Immature natural killer cell (primary cell): ENCODE measurements at places on chromosomes 16 and 17. TPM values are rescaled to one million over a fixed set of nuclear protein-coding genes. Genes with fewer than 3 reads are reported as not detected.

DNA sequence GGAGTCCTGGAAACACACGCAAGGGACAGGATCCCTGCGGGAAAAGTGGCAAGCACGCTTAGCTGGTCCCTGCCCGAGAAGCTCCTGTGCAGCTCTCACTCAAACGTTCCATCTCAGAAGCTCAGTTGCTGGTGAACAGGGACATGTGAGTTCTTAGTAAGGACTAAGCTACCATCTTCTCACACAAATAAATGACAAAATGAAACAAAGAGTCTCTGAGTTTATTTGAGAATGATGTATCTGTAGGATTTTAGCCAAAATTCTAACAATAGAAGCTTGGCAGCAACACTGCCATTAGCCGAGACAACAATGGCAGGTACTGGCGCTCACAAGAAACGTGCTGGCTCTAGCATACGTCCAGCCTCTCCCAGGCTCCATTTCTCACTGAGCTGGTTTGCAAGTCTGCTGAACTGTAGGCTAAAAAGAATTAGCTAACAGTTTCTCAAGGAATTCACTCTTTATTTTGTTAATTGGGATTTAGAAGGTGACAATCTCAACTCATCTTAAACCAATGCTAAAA, 90.2 kb downstream of the VPS53 start:
- no peak for DNase-seq

DNA sequence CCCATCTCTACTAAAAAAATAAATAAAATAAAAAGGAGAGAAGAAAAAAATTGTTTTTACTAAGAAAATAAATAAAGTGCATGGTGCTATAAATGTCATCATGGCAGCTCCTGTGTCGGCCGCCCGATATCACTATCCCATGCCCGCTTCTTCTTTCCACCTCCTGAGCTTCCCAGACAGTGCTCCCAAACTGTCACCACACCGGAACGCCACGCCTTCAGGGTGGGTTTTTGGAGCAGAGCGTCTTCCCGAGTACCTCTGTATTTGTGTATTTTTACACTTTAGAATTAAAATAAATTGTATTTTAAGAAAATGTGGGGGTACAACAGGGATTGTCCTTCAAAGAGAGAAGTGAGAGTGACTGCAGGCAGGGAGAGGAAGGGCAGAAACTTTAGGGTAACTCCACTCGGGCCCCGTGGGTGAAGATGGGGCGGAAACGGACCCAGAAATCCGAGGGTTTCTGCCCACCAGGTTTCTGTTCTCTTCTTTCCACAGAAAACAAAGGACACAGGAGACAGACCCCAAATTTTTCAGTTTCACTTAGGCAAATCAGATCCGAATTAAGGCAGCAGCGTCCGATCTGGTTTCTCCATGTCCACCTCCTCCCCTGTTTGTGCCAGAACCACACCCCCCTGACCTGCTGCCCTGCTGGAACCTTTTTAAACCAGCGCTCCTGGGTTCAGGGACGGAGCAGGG, 3.6 kb upstream of the ITGAX start:
- no peak for DNase-seq

GRCh38 chr16:86396901-86397311, 113.4 kb upstream of the FOXF1 start:
- DNase-seq = no peak

DNA sequence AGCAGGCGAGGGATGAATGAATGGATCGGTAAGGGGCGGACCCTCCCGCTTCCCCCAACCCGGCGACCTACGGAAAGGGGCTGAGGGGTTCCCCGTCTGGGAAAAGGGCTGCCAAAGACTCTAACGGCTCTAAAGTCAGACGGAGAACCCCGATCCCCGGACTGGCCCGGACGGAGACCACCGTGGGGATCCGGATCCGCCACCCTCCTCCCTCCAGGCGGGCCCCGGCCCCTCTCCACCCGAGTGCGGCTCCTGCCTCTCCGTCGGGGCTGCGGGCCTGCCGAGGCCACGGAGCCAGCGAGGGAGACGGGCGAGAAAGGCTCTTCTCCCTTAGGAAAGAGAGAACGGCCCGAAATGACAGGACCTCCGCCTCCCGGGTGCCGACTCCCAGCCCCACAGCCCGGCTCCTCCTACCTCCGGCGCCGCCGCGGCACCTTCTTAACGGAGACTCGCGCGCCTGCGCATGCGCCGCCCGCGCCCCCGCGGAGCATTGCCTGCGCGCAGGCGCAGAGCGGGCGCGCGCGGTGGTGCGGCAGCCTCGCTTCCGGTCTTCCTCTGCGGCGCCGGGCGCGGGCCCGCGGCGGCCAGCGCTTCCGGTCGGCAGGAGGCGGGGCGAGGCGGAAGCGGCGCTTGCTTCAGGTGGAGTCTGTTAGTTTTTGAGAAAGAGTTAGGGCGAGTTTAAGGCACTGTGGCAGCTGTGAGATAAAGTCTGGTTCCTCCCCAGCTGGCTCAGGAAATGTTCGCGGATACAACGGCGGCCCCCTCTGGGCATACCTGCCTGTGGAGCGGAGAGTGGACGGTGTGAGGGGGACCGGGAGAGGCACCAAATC, at the start of gene SLX4:
SLX4 (minus strand) TSS at position 461 of the 830 bp plus-strand sequence. CDS start 2,642 bp downstream, outside the sequence.
- DNase-seq = peak; percentile 96

DNA sequence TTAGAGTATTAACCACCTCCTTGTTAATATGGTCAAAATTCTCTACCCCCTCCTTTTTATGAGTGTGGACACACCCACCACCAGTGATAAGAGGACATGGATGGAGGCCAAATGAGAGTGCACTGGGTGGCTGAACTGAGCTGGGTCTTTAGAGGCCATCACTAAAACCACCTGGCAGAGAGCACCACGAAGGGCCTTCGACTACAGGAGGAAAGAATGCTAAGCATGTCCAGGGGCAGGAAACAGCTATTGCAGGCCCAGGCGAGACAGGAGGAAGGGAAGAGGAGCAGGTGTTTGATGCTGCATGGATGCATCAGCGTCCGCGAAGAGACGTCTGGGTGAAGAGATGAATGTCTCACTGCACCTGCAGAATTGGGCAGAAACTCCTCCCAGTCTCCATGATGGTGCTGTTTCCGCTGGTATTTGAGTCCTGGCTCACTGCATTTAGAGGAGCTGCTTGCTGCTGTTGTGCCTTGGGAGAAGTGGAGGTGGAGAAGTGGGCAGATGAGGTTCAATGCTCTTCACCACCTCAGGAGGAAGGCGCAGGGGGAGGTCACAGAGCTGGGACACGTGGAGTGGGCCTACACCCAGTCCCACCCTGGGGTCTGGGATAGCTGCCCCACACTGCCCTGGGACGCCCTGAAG, 33.2 kb downstream of the SPHK1 start:
- DNase-seq = no peak

DNA sequence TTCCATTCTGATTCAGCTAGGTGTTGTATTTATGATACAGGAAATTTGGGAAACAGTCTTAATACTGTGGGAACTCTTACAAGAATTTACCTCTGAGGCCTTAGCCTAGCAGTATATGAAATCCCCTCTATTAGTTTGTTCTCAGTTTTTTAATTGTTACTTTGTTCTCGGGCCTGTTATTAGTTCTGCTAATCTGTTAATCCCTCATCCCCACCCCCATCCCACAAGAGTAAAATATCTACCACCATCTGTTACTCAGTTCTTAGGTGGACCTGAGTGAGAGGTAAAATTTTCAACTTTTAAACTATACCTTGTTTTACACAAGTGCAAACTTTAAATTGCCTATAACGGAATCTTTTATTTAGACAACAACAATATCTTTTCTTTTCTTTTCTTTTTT, 47.0 kb downstream of the RHOT1 start:
- no peak for DNase-seq

DNA sequence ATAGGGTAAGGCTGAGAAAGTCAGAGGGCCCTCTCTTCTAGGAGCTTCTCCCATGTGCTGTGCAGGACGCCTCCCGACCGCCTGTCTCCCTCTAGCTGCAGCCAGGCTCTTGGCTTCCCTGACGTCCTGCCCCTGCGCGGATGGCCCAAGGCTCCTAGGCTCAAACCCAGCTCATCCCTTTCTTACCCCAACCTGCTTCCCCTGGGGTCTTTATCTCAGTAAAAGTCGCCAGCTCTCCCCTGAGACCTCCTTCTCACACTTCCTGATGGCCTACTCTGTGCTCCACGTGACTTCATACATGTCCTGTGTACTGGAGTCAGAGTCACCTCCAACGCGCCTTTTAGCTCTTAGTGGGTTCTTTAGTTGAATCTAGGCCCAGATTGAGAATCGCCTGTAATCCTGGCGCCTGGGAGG, 1.1 kb upstream of the ZNF747 start:
- DNase-seq = peak; percentile 39

The KRTAP4-4 gene
- not detected for polyA plus RNA-seq

The ASPHD1 gene
- not detected for polyA plus RNA-seq

The KRT27 gene
- not detected for polyA plus RNA-seq

The TOX3 gene
- not detected for polyA plus RNA-seq

The TENT4B gene
- 5.7 TPM for polyA plus RNA-seq
